Fibroblast of the aortic adventitia (primary cell): ENCODE measurements at places on chromosomes 7 and 10. TPM values are rescaled to one million over a fixed set of nuclear protein-coding genes. Genes with fewer than 3 reads are reported as not detected.

Gene AGBL3
- total RNA-seq, result 0.41 and 2.9 TPM in 2 replicates

Gene ABCA13
- total RNA-seq, result 0.54 TPM in 1 of 2 replicates, not detected in the other

Gene PLEKHS1
- not detected in 2 replicates for total RNA-seq

Gene CYP2E1
- 0.36 and 0.82 TPM in 2 replicates for total RNA-seq

Gene GIMAP8
- 0.09 and 0.16 TPM in 2 replicates for total RNA-seq

Gene ACSL5
- 2.6 and 15.1 TPM in 2 replicates for total RNA-seq

Gene ENO4
- 0.27 and 1.4 TPM in 2 replicates for total RNA-seq

Gene HOXA3
- 1.2 and 3.5 TPM in 2 replicates for total RNA-seq

Gene WEE2
- total RNA-seq, result under 0.01 TPM in 1 of 2 replicates, not detected in the other

Gene COL13A1
- total RNA-seq, result 6.0 and 10.7 TPM in 2 replicates

GRCh38 chr10:30114401-30114800, 55.0 kb upstream of the JCAD start:
- DNase-seq, result no peak

DNA sequence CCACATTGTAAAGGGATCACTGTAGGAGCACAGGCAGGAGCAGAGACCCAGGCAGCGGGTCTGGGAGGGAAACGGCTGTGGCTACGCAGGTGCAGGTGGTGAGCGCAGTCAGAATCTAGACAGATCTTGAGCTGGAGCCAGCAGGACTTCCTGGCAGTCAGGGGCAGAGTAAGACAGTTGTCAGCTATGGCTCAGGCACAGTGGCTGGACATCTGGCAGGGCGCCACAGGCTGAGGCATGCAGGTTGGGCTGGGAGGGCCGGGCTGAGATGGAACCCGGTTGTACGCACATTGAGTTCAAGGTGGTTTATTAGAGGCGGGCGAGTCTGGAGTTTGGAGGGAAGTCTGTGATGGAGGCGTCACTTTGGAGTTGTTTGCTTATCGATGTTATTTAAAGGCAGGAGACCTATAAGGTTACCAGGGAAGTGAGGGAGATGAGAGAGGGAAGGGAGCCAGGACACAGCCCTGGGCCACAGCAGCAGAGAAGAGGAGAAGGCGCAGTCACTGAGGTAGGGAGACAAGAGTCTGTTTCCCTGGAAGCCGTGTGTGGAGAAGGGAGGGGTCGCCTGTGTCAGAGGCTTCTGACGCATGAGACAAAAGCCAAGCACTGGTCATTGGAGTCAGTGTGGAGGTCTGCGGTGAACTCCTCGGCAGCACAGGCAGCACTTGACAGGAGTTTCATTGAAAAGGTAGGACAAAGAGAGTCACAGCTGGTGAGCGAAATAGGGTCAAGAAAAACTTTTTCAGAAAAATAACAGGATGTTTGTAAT, 73.8 kb downstream of the LANCL2 start:
- peak; percentile 28 for DNase-seq

DNA sequence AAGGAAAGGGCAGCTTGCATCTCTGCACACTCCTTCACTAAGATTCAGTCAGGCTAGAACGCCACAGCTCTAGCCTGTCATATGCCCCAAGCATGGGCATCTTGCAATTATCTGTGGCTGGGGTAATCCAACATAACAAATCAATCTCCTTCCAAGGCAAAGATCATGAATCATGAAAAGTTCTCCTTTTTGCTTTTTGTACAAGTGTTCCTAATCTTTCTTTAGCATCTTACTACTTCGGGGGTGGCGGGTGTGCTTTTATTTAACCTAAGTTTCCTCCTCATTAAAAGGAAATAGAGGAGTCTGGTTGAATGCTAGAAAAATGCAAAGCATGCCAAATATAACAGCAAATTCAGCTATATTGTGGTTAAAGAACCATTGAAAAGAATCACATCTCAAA, 43.5 kb upstream of the NKX2-3 start:
- DNase-seq, result no peak

GRCh38 chr7:155806096-155806871, 6.0 kb downstream of the SHH start:
- no peak for DNase-seq

DNA sequence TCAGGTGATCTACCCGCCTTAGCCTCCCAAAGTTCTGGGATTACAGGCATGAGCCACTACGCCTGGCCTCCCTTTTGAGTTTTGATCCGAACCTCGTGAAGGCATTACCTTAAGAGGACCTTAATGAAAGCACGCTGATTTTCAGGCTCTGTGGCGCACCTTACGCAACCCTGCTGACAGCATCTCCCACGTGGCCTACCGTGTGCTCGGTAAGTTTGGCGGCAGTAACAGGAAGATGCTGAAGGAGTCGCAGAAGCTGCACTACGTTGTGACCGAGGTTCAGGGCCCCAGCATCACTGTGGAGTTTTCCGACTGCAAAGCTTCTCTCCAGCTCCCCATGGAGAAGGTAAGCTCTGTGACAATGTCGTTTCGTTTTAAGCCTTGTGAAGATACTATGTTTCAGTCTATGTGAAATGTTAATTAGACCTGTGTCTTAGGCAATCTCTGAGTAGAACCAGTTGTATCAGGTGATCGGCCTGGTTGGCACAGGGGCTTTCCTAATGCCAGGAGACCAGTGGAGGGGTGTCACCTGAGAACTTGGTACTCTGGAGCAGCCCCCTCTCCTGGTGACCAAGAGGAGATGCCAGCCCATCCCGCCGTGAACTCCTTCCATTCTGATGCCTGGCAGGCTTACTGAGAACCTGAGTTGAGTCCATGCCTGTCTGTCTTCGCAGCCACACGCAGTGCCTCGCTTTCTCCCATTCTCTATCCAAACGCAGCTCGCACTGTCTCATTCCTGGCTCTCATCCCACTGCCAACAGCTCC, 43.5 kb downstream of the TRRAP start:
- no peak for DNase-seq

GRCh38 chr10:101291331-101292193, 62.3 kb upstream of the LBX1 start:
- no peak for DNase-seq

GRCh38 chr10:101337836-101338235, 16.1 kb upstream of the BTRC start:
- DNase-seq, result no peak

GRCh38 chr7:81025360-81025759, 106.5 kb upstream of the SEMA3C start:
- no peak for DNase-seq

GRCh38 chr7:105590793-105591192, 9.5 kb upstream of the EFCAB10 start:
- DNase-seq, result no peak

GRCh38 chr7:151542606-151543130, 23.0 kb upstream of the RHEB start:
- DNase-seq, result no peak
